ENCODE measurements at places on chromosomes 2 and 18.

DNA sequence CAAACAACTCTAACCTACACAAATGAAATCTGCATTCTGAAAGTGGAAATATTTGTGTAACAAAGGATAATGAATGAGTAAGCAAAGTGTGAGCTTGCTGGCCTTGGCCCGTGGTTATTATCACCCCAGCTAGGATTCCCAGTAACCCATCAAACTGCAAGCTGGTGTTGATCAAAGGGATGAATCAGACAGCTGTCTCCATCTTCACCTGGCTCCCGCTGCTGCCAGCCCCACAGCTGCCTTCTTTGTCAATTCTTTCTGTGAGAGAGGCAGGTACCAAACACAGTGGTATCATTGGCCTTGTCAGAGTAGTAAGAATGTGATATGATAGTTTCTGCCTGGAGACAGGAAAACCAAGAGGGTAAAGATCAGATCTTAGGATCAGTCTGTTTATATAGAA is 25.2 kb upstream of the RGPD4 start:
- no peak for DNase-seq

GRCh38 chr2:216246766-216247165 is 125.5 kb downstream of the MARCHF4 start:
- no peak for DNase-seq

- no peak for DNase-seq
Measured at GRCh38 chr2:233772153-233772552, 6.0 kb upstream of the MROH2A start.

DNA sequence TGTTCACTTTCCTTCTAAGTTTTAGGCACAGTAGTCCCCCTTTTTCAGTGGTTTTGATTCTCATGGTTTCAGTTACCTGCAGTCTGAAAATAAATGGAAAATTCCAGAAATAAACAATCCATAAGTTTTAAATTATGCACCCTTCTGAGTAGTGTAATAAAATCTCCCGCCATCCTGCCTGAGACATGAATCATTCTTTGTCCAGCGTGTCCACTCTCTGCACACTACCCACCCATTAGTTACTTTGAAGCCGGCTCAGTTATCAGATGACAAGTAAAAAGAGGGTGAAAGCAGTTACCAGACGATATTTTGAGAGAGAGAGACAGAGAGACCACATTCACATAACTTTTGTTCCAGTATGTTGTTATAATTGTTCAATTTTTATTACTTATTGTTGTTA is 400.5 kb downstream of the TMX3 start:
- DNase-seq, result no peak

GRCh38 chr2:161703863-161704262 is 79.6 kb downstream of the SLC4A10 start:
- DNase-seq, result no peak

DNA sequence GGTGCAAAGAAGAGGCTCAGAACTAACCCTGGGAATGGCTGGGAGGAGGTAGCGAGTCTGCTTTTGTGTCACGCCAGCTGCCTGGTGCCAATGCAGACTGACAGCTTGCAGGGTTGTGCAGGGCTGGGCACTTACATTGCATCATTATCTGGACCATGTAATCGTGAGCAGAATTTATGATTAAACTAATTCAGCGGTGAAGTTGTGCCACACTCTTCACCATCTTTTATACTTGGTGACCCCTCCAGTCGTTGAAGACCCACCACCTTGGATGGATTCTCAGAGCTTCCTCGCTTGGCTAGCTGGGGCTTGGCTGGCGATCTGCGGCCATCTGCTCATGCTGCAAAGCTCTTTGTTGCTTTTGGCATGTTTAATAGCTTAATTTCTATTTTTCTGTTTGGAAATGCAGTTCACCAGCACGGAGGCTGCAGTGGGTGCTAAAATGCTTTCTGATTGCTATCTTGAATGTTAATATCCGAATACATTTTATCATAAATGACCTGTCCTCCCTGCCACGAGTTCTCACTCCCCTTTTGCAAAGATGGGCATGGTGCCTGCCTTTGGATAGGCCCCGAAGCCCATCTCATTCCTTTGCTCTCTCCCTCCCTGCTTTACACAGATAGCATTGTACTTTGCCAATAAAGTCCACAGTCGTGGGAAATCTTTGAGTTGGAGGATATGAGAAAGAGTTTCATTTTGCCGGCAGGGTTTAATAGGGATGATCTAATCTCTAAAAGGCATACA is 188.2 kb downstream of the PRKCE start:
- no peak for DNase-seq

Measured in CD4-positive, alpha-beta T cell treated with Interleukin-17A for 1 hour (primary cell).